ENCODE measurements at places on chromosomes 1 and 21.

- no peak for DNase-seq
These were observed 46.9 kb downstream of the SLC45A1 start for GRCh38 chr1:8364528-8365442.

DNA sequence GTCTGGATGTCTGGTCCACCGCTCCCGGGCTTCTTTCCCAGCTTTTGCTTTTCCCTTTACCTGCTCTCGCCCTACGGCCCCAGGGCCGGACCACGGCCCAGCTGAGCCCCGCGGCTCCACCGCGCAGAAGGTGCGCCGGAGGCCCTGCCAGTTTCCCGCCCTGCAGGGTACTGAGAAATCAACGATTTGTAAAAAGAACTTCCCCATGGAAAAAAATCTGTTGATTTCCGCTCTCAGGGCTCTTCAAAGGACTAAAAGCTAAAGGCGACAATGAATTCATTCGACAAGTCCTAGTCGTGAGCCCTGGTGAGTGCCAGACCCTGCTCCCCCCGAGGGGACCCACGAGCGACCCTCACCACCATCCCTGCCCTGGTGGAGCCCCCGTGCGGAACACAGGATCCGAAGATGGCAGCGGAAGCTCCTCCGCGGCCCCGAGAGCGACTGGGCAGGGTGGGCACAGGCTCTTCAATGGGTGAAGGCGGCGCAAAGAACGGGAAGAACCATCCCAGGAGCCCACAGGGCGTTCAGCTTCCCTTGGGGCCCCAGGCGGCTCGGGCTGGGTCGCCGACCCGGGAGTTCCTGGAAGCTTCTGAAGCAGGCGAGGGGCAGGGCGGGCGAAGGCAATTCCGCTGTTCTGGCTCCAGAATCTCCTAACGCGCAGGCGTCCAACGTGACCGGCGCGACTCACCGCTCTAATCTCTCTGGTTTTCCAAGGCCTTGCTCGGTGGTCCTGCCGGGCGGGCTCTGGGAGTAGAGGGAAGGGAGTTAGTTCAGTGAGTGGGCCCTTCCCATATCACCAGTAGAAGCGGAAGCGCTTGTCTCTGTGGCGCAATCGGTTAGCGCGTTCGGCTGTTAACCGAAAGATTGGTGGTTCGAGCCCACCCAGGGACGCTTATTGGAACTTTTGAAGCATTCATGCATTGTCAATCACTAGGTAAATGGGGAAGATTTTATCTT lies 6.6 kb upstream of the RNU1-2 start:
- DNase-seq = peak; percentile 86

- DNase-seq = no peak
These were observed 146.2 kb downstream of the TNR start for GRCh38 chr1:175597205-175597604.

- no peak for DNase-seq
These were observed 44.5 kb downstream of the BCL9 start for GRCh38 chr1:147585640-147586383.

- no peak for DNase-seq
These were observed 366.1 kb upstream of the ST6GALNAC5 start for GRCh38 chr1:76501136-76501535.

DNA sequence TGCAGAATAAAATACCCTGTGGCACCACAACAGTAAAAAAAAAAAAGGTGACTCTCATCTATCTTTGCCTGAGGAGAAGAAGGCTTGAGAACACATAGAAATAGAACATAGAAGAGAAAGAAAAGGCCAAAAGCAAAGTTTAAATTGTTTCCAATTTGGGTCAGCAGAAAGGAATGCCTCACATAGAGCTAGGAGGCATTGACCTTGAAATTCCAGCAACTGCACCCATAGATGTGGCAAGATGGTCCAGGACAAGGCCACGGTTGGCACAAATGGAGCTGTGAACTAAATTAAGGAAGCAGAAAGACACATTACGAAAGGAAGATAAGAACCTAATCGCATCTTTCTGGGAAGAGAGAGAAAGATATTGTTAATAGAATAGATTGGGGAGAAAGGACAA lies 588.3 kb downstream of the LMO4 start:
- DNase-seq = no peak

DNA sequence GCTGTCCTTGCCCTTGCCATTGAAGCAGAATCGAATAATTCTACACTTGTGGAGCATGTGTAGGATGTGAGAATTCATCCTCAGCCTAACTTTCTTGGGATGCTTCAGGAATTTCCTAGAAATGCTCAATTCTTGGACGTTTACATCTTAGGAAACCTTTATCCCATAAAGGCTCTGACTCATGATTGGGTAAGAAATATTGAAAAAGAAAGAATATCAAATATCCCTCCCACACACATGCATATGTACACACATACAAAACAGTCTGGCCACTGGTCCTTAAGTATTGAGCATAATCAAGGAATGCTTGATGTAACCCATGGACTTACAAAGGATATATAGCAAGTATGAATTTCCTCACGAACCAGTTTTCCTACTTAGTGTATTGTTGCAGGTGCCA lies 83.9 kb upstream of the IPO9 start:
- peak; percentile 50 for DNase-seq

GRCh38 chr1:189431447-189431846 lies 1046.2 kb downstream of the BRINP3 start:
- DNase-seq = no peak

DNA sequence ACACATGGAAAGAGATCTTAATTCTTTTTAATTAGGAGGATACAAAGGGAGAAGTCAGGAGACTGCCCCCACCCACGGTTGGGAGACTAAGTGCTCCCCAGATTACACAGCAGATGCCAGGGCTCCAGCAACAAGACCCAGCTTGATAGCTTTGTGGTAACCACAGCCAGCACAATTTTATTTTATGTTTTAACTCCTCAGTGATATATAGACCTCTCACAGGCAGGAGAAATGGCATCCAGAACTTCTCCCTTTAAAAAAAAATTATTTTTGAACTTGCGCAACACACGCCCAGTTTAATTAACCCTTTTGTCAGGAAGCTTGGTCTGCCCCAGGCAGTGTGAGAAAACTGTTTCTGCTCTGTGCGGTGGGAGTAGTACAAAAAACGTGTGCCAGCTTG lies 62.6 kb upstream of the ACOT11 start:
- DNase-seq = peak; percentile 48

GRCh38 chr1:43367904-43368645 lies at the start of gene ELOVL1:
TSS of gene ELOVL1 (minus strand) at chr1:43368011. CDS start at chr1:43365609, 2,402 bp downstream.
- DNase-seq = peak; percentile 97

GRCh38 chr1:92655197-92655801 lies 129.6 kb downstream of the EVI5 start:
- no peak for DNase-seq

DNA sequence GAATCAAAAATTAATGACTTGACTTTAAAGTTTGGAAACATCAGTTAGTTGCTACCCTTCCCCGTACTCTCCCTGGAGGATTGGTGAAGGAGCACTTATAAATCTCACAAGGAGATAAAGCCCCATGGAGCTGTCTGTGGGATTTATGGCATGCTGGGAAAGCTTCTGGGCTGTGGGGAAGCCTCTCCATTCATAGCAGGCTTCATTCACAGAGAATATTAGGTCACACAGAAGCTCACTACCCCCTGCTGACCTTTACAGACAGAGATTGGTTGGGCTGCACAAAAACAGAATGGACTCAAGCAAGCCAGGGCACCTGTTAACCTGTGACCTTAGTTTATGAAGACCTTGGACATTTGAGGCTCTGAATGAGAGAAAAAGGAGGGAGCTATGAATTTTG lies 32.1 kb downstream of the RGL1 start:
- DNase-seq = no peak

GRCh38 chr1:12456979-12457378 lies 161.0 kb downstream of the DHRS3 start:
- no peak for DNase-seq

DNA sequence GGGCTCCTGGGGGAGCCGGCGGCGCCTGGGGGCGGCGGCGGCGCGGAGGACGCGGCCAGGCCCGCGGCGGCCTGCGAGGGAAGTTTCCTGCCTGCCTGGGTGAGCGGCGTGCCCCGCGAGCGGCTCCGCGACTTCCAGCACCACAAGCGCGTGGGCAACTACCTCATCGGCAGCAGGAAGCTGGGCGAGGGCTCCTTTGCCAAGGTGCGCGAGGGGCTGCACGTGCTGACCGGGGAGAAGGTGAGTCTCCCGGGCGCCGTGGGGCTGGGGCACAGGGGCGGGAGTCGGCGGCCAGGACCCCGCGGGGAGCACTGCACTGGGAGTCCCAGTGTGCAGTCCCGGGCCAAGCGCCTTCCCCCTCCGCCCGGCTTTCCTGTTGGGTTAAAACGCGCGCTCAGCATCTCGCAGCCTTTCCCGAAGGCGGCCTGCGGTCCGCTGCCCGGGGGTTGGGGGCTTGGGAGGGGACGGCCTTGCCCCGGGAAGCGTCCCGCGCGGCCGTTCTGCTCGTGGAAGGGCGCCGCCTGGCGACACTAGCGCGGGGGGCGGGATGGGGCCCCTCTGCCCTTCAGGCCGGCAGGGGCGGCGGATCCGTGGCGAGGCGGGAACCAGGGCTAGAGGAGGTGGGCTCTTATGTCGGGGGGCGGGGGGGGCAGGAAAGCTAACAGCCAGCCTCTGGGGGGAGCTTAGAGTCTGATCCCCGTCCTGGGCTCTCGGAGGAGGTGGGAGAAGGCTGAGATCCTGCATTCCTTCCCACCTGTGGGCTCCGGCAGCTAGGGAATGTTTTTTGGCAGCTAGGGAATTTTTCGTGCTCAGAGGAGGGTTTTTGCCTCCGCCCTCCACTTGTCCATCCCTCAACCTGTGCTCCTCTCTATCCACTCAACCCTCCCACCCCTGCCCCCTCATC lies 1.1 kb downstream of the HUNK start:
- DNase-seq = peak; percentile 39

GRCh38 chr1:209674957-209675564 lies at the start of gene G0S2:
TSS of gene G0S2 (plus strand) at chr1:209675412. CDS start at chr1:209675685, 273 bp downstream.
- DNase-seq = peak; percentile 90

DNA sequence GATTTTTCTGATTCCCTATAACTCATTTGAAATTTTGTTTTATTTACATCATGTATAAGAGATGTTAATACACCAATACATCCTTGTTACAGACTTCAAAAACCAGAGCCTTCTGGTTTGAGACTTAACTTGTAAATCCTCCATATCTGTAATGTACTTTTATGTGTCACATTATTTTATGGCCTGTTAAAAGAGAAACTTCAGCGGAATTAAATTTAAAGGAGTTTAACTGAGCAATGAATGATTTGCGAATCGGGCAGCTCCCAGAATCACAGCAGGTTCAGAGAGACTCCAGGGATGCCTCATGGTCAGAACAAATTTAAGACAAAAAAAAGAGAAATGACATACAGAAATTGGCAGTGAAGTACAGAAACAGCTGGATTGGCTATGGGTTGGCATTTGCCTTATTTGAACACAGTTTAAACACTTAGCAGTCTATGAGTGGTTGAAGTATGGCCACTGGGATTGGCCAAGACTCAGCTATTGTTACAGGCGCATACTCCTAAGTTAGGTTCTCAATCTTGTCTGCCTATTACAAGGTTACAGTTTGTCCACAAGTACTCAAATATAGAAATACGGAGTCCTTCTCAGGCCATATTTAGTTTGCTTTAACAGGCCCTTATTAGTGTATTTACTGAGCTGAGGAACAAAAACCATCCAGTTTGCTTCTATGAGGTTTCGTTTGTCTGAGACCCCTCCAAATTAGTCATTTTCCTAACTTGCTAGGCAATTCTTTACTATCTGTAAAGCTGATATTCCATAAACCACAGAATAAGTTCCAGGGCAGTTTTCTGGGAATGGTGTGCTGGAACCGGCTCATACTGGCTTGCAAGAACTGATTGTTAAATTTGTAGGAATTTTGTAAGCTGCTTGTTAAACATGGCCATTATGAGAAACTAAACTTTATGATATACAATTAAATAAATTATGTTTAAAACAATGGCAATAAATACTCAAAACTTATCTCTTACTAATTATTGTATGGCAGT lies 56.2 kb upstream of the WDR26 start:
- no peak for DNase-seq

- no peak for DNase-seq
These were observed 94.0 kb downstream of the CLIC6 start for GRCh38 chr21:34762786-34763185.

DNA sequence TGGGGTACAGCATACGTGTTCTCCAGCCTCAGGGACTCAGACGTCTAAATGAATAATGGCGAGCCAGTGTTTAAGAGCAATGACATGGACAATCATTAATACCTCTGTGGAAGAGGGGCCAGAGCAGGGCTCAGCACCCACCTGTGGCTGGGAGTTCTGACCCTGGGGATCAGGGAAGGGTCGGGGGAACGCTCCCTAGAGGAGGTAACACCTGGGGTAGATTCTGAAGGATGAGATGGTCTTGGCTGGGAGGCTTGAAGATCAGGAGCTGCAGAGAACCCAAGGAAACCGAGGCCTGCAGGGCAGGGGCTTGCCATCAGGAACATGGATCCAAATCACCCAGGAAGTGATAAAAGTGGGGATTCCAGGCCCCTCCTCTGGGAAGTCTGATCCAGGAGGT lies 138.2 kb upstream of the RUNX3 start:
- no peak for DNase-seq

GRCh38 chr1:204941421-204942338 lies 71.0 kb downstream of the NFASC start:
- peak; percentile 52 for DNase-seq

DNA sequence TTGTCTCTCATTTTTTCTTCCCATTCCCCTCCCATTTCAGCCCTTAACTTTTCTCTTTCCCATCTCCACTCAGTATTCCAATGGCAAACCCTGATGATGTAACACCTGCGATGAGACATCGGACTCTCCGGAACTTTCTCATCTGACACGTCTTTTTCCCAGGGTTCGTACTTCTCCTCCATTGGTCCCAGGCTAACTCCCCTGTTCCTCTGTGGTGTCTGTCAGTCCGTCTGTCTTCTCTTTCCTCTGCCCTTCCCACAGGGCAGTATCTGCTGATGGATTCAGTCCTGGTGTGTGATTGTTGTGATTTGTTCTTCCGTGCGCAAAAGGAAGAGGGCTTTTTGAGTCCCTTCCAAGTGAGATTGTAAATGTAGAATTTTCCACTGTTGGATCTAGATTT lies 27.7 kb downstream of the VANGL2 start:
- no peak for DNase-seq

- no peak for DNase-seq
These were observed 1.1 kb downstream of the HOOK1 start for GRCh38 chr1:59815892-59816291.

DNA sequence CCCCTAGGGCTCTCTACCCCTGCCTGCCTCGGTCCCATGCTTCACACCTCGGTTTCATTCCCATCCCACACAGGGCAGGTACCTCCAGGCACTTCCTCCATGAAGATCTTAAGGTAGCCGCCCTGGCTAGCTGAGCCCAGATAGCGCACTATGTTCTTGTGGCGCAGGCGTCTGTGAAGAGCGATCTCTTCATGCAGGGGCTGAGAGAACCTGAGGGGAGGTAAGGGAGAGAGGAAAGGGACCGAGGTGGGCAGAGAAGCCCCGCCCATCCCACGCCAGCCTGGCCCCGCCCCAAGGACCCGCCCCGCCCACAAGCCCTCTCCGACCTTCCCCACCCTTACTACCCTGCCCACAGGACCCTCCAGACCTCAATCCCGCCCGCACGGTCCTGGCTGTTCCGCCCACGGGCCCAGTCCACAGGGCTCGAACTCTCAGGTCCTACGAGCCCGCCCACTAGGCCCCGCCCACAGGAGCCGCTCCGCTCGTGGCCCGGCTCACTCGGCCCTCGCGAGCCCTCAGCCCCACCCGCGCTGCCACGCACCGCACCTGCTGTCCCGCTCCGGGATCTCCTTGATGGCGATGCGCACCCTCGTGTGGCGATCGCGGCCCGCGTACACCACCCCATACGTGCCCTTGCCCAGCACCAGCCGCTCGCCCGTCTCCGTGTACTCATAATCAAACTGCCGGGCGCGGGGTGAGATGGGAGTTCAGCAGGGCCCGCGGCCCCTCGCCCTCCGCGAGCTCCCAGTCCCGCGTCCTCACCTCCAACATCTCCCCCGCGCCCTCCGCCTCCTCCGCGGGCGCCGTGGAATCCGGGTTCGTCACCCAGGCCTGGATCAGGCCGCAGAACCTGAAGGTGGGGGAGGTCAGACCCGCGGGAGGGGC lies 6.4 kb downstream of the MAP3K6 start:
- no peak for DNase-seq
